ENCODE measurements at places on chromosomes 6 and 20. TPM values are rescaled to one million over a fixed set of nuclear protein-coding genes. Genes with fewer than 3 reads are reported as not detected.

ADIG gene
- not detected for total RNA-seq

GRCh38 chr6:123715006-123715863 is 78.5 kb upstream of the TRDN start:
- no peak for DNase-seq

- DNase-seq: no peak
Observed at GRCh38 chr6:17490724-17491123, 97.3 kb downstream of the CAP2 start.

DNA sequence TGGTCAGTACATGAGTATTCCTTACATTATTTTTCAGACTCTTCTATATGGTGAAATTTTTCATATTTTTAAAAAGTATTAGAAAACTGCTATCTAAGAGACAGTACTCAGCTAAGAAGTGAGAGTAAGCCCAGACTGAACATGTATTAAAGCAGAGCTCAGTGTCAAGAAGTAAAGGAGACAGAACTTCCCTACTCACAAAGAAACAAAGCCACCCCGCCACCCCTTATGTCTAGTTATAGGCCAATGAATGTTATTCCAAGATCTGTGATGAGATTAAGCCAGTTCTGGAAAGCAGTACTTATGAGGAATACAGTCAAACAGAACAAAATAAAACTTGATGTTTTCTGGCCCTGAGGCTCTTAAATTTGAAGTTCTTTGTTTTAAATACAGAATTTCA is 114.5 kb downstream of the RNGTT start:
- DNase-seq: no peak

BPI gene
- total RNA-seq: 2.3 TPM

GRCh38 chr6:157808405-157808950 is 14.6 kb upstream of the SNX9 start:
- DNase-seq: no peak

DNA sequence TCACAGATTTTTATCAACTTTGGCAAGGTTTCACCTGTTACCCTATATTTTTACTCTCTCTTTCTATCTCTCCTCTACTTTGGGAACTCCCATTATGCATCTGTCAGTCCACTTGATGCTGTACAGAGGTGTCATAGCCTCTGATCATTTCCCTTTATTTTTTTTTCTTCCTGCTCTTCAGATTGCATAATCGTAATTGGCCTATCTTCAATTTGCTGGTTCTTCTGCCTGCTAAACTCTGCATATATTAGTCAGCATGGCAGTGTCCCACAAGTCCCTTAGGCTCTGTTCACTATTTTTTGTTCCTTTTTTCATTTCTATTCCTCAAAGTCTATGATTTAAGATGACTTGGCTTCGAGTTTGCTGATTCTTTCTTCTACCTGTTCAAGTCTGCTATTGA is 44.7 kb upstream of the MICB start:
- DNase-seq: no peak

- DNase-seq: no peak
Observed at GRCh38 chr6:84547341-84547801, 217.0 kb downstream of the TBX18 start.

EBF4 gene
- total RNA-seq: 15.3 TPM

DNA sequence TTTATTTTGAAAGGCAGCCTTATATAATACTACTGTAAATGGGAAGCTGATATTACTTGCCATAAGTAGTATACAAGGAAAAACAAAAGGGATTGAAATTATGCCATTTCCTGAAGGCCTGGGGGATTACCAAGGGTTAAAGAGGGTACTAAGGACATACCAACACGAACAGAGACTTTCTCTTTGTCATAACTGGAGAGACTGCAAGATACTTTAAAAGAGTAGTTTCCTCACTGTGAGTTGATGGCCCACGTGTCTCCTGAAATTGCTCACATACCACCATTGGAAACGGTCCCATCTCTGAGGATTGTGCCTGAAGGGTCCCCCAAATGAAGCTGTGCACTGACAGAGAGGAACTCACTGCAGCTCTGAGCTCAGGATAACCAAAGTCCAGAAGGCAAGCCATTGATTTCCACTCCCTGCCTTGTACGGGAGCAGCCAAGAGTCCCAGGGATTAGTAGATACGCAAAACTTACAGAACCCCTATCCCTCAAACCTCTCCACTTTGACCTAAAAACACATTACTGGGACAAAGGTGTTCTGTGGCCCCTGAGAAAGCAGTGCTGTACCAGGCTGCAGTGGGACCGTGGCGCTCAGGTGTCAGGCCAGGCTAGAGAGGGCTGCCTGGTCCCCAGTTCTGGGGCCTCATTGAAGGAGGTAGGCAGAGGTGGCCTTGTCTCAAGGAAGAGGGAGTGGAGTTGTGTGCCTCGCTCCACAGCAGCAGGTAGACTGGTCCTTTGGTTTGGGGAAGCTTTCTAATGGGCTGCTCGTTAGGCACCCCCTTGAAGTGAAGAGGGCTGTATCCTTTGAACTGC is 15.2 kb downstream of the PSMG4 start:
- no peak for DNase-seq

GATA5 gene
- total RNA-seq: 0.22 TPM

GRCh38 chr6:44338228-44339122 is 4.0 kb upstream of the SPATS1 start:
- peak; percentile 76 for DNase-seq

DNA sequence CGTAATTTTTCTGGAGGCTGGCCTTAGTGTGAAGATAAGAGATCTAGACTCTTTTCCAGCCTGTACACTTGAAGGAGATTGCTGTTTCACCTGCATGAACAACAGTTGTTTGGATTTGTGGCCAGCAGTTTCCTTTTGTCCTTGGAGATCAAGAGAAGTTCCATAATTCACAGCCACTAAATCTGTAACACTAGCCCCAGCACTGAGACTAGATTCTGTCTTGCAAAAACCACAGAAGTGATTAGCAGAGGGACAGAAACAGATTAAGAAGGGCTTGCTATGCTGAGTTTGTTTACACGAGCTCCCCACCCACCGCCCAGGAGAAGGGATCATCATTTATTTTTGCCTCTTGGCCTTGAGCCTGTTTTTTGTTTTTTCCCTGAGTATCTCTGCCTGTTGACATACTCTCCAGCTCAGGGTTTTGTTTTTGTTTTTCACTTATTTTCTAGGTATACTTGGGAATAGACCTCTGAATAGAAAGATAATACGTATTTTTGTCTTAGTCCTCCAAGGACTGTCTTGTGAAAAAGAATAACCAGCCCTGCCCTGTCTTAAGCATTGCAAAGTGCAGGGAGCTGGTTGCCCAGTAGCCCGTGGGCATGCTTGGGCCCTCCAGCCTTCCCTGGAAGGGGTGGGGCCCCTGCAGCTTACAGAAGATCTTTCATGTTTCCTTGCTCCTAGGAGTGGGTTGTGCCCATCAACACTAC is 93.1 kb upstream of the SOX4 start:
- no peak for DNase-seq

DNA sequence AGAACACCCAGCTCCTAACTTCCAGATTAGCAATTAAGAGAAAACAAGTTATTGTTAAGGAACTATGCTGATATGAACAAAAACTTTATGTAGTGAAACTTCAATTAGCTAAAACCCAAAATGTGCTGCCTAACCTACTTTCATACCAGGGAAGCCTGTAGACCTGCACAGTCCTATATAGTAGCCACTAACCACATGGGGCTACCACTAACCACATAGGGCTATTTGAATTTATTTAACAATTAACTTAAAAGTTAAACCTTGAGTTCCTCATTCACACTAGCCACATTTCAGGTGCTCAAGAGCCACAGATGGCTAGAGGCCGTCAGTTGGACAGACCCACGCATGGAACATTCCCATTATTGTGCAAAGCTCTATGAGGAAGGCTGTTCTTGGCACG is 72.4 kb upstream of the LAMP5 start:
- DNase-seq: no peak

GRCh38 chr6:162713974-162714780 is 13.4 kb downstream of the PRKN start:
- no peak for DNase-seq

FERMT1 gene
- total RNA-seq: 3.5 TPM

DNA sequence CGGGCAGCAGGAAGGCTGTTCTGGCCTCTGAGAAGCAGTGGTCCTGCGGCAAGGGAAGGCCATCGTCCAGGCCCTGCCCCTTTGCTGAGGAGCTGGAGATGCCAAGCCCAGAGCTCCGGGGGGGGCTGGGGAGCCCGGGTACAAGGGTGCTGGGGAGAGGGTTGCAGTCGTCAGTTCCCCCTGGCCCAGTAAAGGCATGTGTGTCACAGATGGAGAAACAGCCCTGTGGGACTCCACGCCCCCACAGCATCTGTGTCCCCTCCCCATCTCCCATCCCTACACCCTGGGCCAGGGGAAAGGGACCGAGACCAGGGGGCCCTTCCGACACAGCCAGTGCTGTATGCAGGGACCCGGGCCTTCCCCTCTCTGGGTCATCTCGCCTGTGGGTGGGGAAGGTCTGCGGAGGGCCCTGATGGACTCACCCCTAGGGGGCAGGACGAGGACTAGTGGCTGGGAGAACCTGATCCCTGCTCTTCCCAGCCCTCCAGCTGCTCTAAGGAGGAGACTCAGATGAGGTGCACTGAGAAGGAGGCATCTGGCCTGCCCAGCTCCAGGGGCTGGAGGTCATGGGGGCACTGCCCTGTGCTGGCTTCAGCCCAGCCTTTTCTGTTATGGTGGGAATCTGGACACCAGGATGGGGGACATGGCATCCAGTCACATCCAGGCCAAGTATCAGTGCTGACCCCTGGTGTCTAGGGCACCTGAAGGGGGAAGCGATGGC is 609 bp downstream of the MYL9 start:
- peak; percentile 81 for DNase-seq

DNA sequence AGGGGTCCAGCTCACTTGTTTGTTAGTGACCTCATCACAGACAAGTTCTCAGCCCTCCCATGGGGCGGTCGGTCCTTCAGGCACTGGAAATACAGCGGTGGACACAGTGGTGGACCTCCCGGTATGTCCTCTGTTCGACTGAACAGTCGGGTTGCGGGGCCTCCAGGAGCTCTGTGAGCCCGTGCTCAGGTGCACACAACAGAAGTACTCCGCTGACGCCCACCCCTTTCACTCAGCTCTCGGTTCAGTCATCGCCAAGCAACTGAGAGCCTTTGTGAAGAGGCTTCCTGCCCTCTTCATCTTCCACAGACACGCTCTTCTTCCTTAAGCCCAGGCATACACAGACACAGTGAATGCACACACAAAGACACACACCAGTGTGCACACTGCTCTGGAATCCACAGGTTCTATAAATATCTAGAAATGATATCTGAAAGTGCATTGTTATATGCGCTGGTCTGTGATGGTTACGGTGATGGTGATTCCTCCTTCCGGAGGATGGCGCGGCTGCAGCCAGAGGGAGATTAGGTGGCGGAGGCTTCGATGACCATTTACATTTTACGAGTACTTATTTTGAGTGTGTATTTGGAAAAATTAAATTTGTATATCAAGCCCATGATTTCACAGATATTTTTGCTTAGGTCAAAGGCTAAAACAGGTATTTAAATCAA is 46.8 kb upstream of the BHLHE23 start:
- DNase-seq: peak; percentile 36

DDX43 gene
- total RNA-seq: 0.89 TPM

DDR1 gene
- total RNA-seq: 93.5 TPM

- no peak for DNase-seq
Observed at GRCh38 chr20:57244627-57245214, 21.7 kb downstream of the BMP7 start.

- DNase-seq: no peak
Observed at GRCh38 chr6:71034563-71035345, 77.9 kb upstream of the B3GAT2 start.

DNA sequence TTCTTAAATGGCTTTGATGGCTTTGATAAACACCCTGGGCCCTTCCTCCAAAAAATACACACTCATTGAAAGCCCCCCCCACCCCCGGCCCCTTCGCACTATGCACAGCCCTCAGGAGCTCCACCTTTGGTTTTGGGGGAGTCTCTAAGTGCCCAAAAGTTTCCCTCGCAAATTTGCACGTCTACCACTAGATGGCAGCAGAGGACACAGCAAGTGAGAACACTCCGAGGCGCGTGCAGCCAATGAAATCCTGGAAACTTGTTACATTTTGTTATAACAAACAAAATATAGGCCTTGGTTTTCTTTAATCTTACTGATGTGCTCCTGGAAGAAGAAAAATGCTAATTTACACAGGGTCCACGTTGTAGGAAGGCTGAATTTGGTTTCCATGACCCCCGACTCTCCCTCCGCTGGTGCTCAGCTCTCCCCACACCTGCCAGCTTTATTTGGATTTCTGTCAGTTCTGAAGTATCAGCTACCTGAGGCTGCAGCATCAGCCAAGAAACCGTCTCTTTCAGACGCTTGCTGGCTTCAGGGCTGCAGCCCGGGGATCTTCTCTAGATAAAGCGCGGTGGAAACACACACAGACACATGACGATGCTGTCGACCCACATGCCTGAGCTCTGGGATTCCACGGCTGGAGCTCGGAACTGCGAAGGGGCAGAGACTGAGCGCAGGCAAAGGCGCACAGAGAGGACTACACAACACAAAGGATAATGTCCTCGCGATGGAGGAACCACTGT is 148.3 kb upstream of the RPS6KA2 start:
- peak; percentile 69 for DNase-seq

GRCh38 chr6:74480561-74480960 is 725.3 kb downstream of the COL12A1 start:
- DNase-seq: no peak

FUT9 gene
- 0.27 TPM for total RNA-seq

- DNase-seq: no peak
Observed at GRCh38 chr6:35624341-35625070, 64.2 kb downstream of the FKBP5 start.

LAMA2 gene
- total RNA-seq: 88.8 TPM

- DNase-seq: no peak
Observed at GRCh38 chr6:129567374-129567773, 142.6 kb downstream of the ARHGAP18 start.

- DNase-seq: no peak
Observed at GRCh38 chr20:18009116-18009515, 40.3 kb downstream of the MGME1 start.

ARFGEF3 gene
- 7.4 TPM for total RNA-seq

DNA sequence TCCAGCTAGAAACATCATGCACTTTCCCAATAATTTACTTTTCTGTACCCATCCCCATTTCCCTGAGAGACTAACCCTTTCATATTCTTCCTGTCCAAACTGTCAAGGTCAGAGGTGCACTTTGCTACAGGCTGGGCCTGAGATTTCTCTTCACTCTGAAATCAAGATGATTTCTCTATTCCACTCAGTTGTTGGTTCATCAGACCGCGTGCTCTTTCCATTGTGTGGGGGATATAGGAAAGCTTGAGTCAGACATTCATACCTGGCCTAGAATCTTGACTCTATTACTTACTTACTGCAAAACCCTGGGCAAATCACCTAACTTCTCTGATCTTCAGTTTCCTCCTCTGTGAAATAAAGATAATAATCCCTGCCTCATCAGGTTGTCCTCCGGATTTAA is 4.7 kb upstream of the ZDHHC14 start:
- no peak for DNase-seq

DNA sequence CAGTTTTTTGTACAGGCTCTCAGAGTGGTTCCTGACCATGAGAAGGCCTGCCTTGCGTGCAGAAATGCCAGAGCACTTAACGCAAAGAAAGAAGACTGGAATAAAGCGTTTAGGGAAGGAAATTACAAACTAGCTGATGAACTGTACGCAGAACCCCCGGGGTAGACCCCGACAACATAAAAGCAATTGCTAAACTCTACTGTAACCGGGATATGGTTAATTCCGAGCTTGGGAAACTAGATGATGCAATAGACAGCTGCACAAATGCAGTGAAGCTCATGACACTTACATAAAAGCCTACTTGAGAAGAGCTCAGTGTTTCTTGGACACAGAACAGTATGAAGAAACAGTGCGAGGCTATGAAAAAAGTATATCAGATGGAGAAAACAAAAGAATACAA is 35.7 kb downstream of the CITED2 start:
- DNase-seq: no peak

COL20A1 gene
- 0.22 TPM for total RNA-seq

- DNase-seq: no peak
Observed at GRCh38 chr6:169651498-169651897, 50.3 kb downstream of the WDR27 start.
